Activated naive CD8-positive, alpha-beta T cell treated with anti-CD3 and anti-CD28 coated beads, Interleukin-2, amount 50 U/mL, for 16 hours (primary cell): ENCODE measurements at places on chromosomes 13 and 19.

GRCh38 chr13:106343836-106344235 is 191.6 kb downstream of the EFNB2 start:
- DNase-seq = no peak

DNA sequence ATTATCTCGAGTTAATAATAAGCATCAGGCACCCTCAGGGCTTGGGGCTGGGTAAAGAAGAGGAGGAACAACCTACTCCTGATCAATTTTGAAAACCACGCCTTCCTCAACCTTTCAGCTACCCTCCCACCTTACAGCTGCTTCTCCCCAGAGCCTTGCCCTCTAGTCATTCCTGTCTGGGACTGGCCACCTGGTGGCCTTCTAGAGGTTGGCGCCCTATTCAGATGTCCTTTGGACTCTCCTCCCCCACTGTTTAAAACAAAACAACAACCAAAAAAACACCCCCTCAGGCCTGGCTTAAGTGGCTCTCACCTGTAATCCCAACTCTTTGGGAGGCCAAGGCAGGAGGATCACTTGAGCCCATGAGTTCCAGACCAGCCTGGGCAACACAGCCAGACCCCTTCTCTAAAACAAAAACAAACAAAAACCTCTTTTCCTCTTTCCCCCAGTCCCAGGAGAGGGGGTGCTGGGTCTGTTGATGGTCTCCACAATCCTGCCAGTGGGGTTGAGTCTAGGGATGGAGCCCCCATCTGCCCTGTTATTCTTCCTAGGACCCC is 62.3 kb downstream of the CCDC70 start:
- DNase-seq = no peak

GRCh38 chr13:84934911-84935310 is 864.3 kb downstream of the SLITRK6 start:
- DNase-seq = no peak

- DNase-seq = no peak
These were observed 67.3 kb downstream of the ZAR1L start for GRCh38 chr13:32247887-32248286.

- DNase-seq = no peak
These were observed 1703.3 kb upstream of the SLC10A2 start for GRCh38 chr13:104769545-104769944.

- no peak for DNase-seq
These were observed 464.9 kb upstream of the MIR17HG start for GRCh38 chr13:90882551-90882950.

DNA sequence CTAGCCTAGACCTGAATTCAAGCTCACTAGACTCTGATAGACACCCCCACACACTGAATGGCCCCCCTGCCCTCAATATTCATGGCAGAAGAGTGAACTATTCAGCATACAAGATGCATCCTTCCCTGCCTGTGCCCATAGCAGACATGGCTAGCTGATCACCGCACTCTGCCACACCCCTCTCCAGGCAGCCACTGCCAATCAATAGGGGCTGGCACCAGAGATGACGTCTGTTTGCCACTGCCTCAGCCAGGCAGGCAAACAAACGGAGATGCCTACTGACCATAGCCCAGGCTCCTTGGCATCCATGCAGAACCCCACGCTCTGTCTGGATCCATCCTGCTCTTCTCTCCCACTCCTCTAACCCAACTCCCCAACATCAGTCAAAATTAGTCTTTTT is 13.8 kb upstream of the NPAS1 start:
- DNase-seq = no peak

DNA sequence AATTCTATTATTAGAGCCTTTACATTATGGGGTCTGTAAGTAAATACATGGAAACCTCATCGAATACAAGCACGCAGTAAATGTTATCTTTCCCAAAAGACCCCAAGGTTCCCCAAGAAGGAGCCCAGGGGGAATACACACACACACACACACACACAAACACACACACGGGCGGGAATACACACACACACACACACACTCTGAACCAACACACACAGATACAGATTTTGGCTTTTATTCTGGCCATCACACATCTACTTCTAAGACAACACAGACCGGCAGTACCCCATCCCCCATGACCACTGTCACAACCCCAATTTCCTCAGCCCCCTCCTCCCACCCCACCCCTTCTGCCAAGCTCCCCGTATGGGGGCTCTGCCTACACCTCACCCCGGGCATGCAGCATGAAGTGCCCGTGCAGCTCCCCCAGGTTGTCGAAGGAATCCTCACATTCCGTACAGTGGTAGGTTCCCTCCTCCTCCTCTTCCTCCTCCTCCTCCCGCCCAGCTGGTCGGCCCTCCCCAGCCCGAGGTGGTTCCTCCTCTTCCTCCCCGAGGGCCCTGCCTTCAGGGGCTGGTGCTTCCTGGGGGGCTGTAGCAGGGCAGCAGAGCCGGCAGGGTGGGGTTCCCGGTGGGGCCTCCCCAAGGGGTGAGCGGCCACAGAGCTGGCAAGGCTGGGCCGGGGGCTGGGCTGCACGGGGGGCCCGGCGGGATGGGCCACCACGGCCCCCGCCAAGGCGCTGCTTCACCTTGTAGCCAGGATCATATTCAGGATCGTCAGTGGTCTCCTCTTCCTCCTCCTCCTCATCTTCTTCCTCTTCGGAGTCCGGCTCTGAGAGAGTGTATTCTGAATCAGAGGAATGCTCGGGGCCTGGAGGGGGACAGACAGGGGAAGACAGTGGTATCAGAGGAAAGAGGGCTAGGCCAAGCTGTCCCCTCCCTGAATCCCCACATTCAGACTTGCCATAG is 4.4 kb upstream of the SRRM5 start:
- DNase-seq = no peak

DNA sequence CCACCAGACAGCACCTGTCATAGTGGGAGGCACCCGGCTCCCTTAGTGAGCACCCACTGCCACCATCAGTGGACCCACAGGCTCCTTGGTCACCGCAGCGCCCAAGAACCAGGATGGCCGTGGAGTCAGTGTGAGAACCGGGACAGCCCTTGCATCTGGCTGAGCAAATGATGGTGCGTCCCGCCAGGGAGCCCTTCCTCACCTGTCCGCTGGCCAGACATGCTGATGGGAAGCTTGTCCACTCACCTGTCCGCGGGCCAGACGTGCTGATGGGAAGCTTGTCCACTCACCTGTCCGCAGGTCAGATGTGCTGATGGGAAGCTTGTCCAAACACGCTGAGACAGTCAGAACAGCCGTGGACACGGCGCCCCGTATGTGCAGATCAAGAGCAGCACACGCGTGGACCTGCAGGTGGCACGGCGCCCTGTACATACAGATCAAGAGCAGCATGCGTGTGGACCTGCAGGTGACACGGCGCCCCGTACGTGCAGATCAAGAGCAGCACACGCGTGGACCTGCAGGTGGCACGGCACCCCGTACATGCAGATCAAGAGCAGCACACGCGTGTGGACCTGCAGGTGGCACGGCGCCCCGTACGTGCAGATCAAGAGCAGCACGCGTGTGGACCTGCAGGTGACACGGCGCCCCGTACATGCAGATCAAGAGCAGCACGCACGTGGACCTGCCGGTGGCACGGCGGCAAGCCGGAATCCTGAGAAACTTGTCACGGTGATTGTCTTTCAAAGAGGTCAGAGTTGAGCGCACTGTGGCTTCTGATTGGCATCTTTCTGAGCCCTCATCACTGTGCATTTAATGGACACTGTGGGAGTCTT is 40.7 kb upstream of the DCUN1D2 start:
- DNase-seq = no peak

DNA sequence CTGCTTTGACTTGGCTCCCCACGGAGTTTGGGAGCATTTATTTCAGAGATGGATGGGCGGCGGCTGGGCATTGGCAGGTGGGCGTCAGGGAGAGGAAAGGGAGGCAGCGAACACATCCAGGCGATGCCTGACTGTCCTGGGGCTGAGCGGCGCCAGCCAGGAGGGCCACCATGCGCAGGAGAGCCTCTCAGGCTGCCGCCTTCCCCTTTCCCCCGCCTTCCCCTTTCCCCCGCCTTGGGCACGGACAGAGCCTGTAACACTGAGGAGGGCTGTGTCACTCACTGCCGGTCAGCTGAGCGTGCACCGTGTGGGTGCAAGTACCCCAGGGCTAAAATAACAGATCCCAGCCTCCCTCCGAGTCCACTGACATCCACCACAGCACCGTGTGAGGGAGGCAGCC is 11.4 kb downstream of the MCF2L start:
- DNase-seq = no peak

DNA sequence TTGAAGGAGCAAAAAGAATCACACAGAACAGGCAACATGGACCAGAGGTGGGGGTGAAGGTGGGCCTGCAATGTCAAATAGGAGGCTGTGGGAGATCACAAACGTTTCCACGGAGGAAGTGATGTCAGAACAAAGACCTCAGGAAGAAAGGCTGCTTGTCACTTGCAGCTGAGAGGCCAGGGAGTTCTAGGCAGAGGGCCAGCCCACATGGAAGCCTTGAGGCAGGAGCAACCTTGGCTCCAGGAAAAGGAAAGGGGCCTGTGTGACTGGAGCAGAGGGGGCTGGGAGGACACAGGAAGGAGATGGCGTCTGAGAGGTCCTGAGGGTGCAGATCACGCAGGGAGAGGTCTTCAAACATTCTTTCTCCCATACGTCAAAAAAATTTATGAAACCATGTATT is 16.3 kb downstream of the ZNF160 start:
- no peak for DNase-seq
